ENCODE measurements at places on chromosomes 16 and 17. TPM values are rescaled to one million over a fixed set of nuclear protein-coding genes. Genes with fewer than 3 reads are reported as not detected.

- no peak for DNase-seq
These were observed 6.2 kb upstream of the SPATA2L start for GRCh38 chr16:89707695-89708094.

NT5C3B gene
- total RNA-seq, result 39.0 TPM

ANKFN1 gene
- not detected for total RNA-seq

DNA sequence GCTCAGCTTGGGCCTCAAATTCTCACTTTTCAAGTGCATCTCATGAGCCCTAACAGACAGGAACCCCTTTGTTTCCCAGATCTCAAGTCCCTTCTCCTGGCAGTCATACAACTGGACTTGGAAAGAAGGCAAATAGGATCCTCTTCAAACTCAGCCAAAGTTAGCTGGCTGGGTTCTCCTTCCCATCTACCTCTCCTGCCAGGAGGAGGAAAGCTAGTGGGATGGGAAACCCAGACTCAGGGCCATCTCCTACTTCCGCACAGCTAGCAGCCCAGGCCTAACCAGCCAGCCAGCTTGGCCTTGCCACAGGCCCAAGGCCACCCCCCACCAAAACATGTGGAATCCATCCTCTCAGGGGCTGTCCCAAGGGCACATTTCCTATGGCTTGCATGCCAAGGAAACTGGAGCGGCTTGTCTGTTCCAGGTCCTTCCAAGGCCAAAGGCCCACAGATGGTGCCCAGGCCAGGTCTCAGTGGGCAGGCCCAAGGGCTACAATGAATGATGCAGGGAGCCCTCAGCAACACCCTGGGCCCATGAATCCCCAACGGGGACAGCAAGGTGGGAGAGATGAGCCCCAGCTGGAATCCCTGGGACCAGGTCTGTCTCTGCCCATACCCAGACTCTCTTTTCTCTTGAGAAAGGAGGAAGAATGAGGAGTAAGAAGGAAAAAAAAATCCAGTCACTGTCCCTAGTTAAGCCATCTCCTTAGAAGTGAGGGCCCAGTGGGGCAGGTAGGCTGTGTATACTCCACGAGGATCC lies 1.7 kb downstream of the SMARCD2 start:
- DNase-seq, result no peak

DNA sequence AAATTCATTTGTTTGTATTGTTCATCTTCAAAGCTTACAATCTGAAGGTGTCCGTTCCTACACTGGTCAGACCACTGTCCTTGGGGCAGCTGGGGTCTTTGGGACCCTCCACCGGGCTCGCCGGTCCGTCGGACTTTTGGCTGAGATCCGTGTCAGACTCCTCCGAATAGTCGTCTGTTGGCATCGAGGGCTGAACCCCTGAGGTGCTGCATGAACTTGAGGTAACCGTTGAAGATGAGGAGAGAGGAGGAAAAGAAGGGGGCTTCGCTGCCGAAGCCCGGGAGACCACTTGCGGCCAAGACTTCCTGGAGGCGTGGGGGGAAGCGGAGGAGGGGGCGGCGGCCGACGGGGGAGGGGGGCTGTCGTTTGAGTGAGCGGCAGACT lies 260.8 kb downstream of the ZFHX3 start:
- DNase-seq, result no peak

KCNJ12 gene
- not detected for total RNA-seq

PRMT7 gene
- 36.3 TPM for total RNA-seq

OR1F1 gene
- total RNA-seq, result not detected

PNMT gene
- 0.25 TPM for total RNA-seq

DNA sequence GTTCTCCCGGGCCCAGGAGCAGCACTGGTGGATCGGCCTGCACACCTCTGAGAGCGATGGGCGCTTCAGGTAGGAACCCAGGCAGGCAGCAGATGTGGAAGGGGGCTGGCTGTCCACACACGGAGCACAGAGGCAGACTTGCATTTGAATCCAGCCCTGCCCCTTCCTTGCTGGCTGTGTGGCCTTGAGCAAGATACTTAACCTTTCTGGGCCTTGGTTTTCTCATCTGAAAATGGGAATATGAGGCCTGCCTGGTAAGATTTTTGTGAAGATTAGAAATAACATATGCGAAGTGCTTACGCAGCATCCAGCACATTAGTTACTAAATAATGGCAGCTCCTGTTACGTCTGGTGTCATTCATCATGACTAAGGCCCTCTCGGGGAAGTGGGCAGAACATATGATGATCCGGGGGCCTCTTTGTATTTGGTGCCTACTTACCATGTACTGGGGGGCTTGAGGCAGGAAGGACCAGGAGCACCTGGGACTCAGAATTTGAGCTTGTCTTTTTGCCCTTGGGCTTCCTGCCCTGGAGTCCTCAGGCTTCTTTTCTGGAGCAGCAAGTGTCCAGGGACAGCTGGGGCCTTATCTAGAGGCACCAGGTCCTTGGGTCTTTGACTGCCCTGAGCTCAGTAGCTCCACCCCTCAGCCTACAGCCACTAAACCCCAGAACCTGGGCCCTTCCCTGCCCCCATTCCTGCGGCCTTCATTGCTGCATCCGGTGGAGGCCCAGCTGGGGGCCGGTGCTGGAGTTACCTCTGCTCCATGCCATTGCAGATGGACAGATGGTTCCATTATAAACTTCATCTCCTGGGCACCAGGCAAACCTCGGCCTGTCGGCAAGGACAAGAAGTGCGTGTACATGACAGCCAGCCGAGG lies 53.8 kb downstream of the MRC2 start:
- DNase-seq, result no peak

IGFALS gene
- total RNA-seq, result not detected

BCL6B gene
- total RNA-seq, result not detected

STH gene
- total RNA-seq, result not detected

CKLF gene
- total RNA-seq, result 97.0 TPM

DNA sequence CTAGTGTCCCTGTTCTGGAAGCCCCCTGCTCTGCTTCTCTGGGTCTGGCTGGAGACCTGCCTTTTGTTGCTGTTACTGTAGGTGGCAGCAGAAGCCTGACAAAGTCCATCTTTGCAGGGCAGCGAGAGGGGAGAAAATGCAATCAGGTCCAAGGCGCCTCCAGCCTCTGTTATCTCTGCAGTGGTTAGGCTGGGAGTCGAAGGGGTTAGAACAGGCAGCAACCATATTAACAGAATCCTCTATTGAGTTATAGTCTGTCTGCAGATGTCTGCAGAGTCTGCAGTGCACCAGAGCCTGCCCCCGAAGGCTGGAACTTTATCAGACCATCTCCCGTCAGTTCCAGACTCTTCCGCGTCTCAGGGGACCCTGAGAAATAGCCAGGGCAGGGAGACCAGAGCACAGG lies 404.9 kb upstream of the EEF2KMT start:
- peak; percentile 30 for DNase-seq

DNA sequence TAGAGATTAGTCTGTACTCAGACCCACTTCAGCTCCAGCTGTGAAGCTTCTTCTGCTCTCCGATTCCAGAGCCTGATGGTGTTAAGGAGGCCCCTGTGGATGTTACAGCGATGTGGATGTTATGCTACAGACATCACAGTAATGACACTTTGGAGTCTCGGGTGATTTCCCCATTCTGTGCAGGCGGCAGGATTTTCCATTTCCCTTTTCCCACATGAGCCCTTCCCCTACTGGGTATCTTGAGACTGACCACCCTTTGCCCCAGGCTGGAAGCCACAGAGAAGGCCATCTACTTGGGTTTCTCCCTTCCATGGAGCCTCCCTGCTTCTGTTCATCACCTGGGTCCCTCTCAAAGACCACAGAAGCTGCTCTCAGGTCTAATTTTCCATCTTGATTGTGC lies 78.3 kb downstream of the KCNJ12 start:
- no peak for DNase-seq

GRCh38 chr16:86363057-86363490 lies 147.3 kb upstream of the FOXF1 start:
- DNase-seq, result no peak

GRCh38 chr17:37833237-37833859 lies 88.5 kb upstream of the HNF1B start:
- DNase-seq, result no peak

LPCAT2 gene
- 18.0 TPM for total RNA-seq

- peak; percentile 52 for DNase-seq
These were observed 36.6 kb upstream of the TMEM132E start for GRCh38 chr17:34542700-34543336.

CLDN7 gene
- 429 TPM for total RNA-seq

TRAPPC2L gene
- 120 TPM for total RNA-seq

- DNase-seq, result no peak
These were observed 31.4 kb downstream of the ACTG1 start for GRCh38 chr17:81481073-81481799.

DNA sequence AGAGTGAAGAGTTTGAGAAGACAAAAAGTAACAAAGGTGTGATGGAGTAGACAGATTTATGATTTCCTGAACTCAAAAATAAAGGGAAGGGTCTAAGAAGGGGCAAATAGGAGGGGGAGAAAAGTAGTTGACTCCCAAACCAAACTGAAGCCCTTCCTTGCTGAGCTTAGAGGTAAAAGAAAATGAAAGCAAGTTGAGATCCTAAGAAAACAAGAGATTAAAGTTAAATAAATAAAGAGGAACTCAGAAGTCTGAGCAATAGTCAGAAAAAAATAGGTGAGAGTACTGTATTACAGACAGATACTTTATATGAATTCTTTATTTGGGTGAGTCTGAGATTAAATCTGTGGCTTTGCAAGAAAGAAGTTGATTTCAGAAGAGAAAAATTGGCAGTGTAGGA lies 3.3 kb upstream of the PSMD12 start:
- DNase-seq, result peak; percentile 36

- DNase-seq, result no peak
These were observed 3.9 kb upstream of the WFIKKN2 start for GRCh38 chr17:50831471-50831928.

MYH8 gene
- not detected for total RNA-seq

- DNase-seq, result no peak
These were observed 4.5 kb downstream of the ZNF469 start for GRCh38 chr16:88387180-88387765.

DNA sequence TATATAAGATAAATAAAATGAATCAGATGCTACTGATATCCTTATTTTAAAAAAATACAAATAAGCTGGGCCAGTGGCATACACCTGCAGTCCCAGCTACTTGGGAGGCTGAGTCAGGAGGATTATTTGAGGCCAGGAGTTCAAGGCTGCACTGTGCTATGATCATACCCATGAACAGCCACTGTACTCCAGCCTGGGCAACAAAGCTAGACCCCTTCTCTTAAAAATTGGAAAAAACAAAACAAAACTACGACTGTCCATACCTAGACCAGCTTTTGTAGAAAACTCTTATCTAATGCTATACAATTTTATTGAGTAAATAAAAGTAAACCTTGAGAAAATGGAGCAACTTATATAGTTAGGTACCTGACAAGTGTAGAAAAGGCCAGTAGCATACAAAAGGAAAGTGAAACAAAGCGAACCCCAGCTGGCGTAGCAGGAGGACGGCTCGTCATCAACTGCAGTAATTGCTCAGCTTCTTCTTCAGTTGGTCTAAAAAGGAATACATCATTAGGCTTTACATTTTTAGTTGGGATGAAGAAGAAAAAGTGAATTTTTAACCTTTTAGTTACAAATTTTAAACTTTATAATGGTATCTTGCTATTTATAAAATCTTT lies 23.6 kb downstream of the INTS2 start:
- no peak for DNase-seq

PPY gene
- total RNA-seq, result not detected

- DNase-seq, result peak; percentile 51
These were observed 37.0 kb downstream of the STXBP4 start for GRCh38 chr17:55005520-55005919.

NDRG4 gene
- total RNA-seq, result 2.1 TPM

DNA sequence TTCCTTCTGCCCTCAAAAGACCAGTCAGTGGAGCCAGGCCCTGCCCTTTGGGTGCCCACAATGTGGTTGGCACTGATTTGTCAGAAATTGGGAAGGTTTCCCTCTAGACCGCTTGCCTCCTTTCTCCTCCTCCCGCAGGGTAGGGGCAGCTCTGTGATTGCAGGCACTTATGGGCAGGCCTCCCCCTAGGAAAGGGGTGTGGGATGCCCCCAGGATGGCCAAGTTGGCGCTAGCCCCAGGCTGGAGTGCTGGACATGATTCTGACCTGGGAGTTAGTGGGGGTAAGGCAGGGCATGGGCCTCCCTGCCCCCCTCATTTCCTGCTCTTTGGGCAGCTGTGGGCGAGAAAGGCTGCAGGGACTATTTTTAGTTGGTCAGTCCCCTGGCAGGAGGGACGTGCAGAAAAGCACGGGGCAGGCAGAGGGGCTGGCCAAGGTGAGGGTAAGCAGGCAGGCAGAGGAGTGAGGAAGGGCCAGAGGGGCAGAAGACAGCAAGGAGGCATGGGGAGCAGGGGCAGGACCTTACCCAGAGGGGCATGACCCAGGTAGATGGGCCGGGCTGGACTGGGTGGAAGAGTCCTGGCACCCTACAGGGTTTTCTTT lies 3.3 kb downstream of the RARA start:
- no peak for DNase-seq

GRCh38 chr16:84553873-84554399 lies 49.5 kb upstream of the MEAK7 start:
- DNase-seq, result no peak

MBTPS1 gene
- total RNA-seq, result 50.1 TPM

Data from HT-29 (cell line).